ENCODE measurements at places on chromosomes 2 and 18.

GRCh38 chr2:234341306-234341985 lies 155.4 kb downstream of the ARL4C start:
- no peak for DNase-seq

- no peak for DNase-seq
Measured at GRCh38 chr18:59561612-59562011, 135.6 kb downstream of the CCBE1 start.

GRCh38 chr18:8741532-8741931 lies 36.2 kb downstream of the MTCL1 start:
- DNase-seq = no peak

- no peak for DNase-seq
Measured at GRCh38 chr18:48799724-48800315, 150.9 kb downstream of the SMAD7 start.

DNA sequence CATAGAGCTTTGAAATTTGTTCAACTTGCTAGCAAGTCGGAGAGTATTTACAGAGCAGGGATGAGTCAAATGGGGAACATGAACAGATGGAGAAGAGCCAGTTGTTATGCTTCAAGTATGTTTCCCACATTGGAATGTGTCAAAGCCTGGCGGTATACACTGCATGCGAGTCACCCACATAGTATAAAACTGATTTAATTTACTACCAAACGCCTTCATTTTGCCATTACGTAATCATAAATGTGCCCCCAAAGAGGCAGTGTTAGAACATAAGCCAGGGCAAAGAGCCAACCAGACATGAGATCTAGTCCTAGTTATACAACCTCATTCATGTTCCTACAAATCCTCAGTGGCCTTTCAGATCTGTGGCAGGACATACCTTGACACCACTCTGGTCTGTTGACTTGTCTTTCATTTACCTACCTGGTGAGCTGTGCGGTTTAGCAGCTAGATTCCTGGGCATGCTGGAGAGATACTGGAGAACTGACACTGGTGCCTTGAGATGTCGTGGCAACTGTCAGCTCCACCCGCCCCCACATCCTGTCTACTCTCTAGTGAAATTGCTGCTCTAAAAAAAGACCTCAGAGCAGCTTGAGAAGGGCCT lies 21.7 kb upstream of the NRP2 start:
- DNase-seq = no peak

DNA sequence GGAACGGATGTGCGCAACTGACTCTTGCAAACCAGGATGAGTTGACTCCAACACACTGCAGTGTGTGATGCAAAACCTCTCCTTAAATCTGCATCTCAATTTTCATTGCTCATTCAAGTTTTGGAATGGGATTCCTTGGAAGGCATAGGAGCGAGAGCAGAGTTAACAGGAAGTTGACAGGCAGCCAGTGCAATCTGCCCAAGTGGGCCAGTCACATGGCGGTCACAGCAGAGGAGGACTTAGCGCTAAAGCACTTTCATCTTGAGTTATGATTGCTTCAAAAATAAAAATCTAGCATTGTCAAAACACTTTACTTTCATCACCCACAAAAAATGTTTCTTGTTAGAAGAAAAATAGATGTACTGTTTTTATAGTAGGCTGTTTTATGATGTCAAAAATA lies 439.0 kb downstream of the FBXO15 start:
- no peak for DNase-seq

Measured in NCI-H526 treated with DMSO at 0.1 percent for 48 hours (cell line).